ENCODE measurements at places on chromosomes 12 and 14.

GRCh38 chr14:34711796-34712712 lies 2.3 kb downstream of the CFL2 start:
- no peak overlapping the region for H3K27ac ChIP-seq
- H3K4me1 ChIP-seq: peaks cover 4% of the 10 kb centered on the region
- DNase-seq: no peak
- H3K27me3 ChIP-seq: peaks cover 5% of the 10 kb centered on the region
- H3K36me3 ChIP-seq: peaks cover 6% of the 10 kb centered on the region

GRCh38 chr12:92107621-92108131 lies 38.0 kb downstream of the BTG1 start:
- DNase-seq: no peak
- H3K27me3 ChIP-seq: no peaks in the 10 kb centered on the region
- no peaks in the 10 kb centered on the region for H3K4me1 ChIP-seq
- no peak overlapping the region for H3K4me3 ChIP-seq
- no peak overlapping the region for H3K27ac ChIP-seq
- no peaks in the 10 kb centered on the region for H3K36me3 ChIP-seq

DNA sequence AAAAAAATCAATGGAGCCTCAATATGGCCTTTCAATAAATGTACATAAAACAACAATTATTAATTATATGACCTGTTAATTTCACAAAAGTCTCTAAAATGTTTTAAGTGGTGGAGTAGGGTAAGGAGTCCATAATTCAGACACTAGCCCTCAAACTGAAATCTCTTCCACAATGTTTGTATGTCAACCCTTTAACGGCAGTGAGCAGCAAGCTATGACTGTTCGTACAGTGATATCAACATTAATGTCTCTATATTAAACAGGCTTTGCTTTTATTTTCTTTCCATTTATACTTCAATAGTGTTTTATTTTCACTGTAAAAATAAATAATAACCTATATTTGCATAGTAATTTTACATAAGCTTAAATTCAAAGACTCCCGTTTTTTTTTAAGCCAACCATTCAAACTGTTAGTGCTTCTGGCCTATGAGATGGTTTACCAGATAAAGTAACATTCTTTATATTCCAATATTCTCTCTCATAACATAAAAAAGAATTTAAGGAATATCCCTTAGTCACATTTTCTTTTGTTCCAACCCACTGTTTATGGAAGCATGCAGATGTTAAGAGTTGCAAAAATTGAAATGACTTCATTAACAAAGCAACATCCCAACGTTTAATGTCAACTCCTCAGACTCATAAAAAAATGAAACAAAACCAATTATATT lies 2.3 kb downstream of the CDK17 start:
- peak overlapping the region; percentile 97 for H3K4me3 ChIP-seq
- H3K36me3 ChIP-seq: no peaks in the 10 kb centered on the region
- peaks cover 5% of the 10 kb centered on the region for H3K4me1 ChIP-seq
- no peak for DNase-seq
- no peaks in the 10 kb centered on the region for H3K27me3 ChIP-seq

DNA sequence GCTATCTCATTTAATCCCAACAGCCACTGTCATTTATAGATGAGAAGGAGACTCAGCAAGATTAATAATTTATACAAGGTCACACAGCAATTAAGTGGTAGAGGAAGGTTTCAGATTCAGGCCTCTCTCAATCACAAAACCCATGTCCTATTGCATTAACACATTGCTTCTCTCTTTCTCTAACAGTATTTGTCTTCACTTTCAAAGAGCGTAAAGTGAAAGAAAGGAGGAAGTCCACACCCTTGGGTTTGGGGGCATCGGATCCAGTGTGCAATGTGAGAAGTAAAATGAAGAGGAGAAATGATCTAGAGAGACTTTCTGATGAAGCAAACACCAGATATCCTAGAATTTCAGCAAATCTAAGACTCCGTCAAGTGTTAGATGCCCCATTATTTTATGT lies 7.0 kb upstream of the VRK1 start:
- H3K27ac ChIP-seq: no peak overlapping the region
- no peaks in the 10 kb centered on the region for H3K4me1 ChIP-seq
- DNase-seq: no peak
- peaks cover 14% of the 10 kb centered on the region for H3K27me3 ChIP-seq

GRCh38 chr14:100423317-100424010 lies 100.3 kb downstream of the SLC25A47 start:
- H3K4me1 ChIP-seq: no peaks in the 10 kb centered on the region
- no peak overlapping the region for H3K4me3 ChIP-seq
- H3K27ac ChIP-seq: no peak overlapping the region
- H3K36me3 ChIP-seq: no peaks in the 10 kb centered on the region

GRCh38 chr12:34603382-34604035 lies 581.2 kb downstream of the ALG10 start:
- H3K4me1 ChIP-seq: no peaks in the 10 kb centered on the region
- no peaks in the 10 kb centered on the region for H3K27me3 ChIP-seq
- DNase-seq: no peak
- no peak overlapping the region for H3K4me3 ChIP-seq
- H3K27ac ChIP-seq: no peak overlapping the region

GRCh38 chr14:61811882-61812346 lies 49.7 kb downstream of the SNAPC1 start:
- no peak overlapping the region for H3K27ac ChIP-seq
- no peak overlapping the region for H3K4me3 ChIP-seq
- H3K4me1 ChIP-seq: no peaks in the 10 kb centered on the region

- no peak for DNase-seq
- H3K36me3 ChIP-seq: no peaks in the 10 kb centered on the region
- no peaks in the 10 kb centered on the region for H3K4me1 ChIP-seq
- H3K27ac ChIP-seq: no peak overlapping the region
- no peak overlapping the region for H3K4me3 ChIP-seq
These were observed 53.2 kb upstream of the PKP2 start for GRCh38 chr12:32949815-32950214.

- peaks cover 47% of the 10 kb centered on the region for H3K36me3 ChIP-seq
- H3K4me3 ChIP-seq: no peak overlapping the region
- peaks cover 39% of the 10 kb centered on the region for H3K27me3 ChIP-seq
- H3K27ac ChIP-seq: no peak overlapping the region
- DNase-seq: peak; percentile 82
These were observed 3.4 kb upstream of the NXPH4 start for GRCh38 chr12:57213058-57213715.

GRCh38 chr12:1634590-1635191 lies 5.7 kb downstream of the WNT5B start:
- no peak overlapping the region for H3K27ac ChIP-seq
- H3K4me1 ChIP-seq: peaks cover 40% of the 10 kb centered on the region
- no peak overlapping the region for H3K4me3 ChIP-seq
- H3K27me3 ChIP-seq: peaks cover 7% of the 10 kb centered on the region

- H3K4me3 ChIP-seq: no peak overlapping the region
- no peaks in the 10 kb centered on the region for H3K4me1 ChIP-seq
- H3K27me3 ChIP-seq: no peaks in the 10 kb centered on the region
- H3K27ac ChIP-seq: no peak overlapping the region
- no peaks in the 10 kb centered on the region for H3K36me3 ChIP-seq
These were observed 170.3 kb downstream of the CEP128 start for GRCh38 chr14:80771201-80771600.

DNA sequence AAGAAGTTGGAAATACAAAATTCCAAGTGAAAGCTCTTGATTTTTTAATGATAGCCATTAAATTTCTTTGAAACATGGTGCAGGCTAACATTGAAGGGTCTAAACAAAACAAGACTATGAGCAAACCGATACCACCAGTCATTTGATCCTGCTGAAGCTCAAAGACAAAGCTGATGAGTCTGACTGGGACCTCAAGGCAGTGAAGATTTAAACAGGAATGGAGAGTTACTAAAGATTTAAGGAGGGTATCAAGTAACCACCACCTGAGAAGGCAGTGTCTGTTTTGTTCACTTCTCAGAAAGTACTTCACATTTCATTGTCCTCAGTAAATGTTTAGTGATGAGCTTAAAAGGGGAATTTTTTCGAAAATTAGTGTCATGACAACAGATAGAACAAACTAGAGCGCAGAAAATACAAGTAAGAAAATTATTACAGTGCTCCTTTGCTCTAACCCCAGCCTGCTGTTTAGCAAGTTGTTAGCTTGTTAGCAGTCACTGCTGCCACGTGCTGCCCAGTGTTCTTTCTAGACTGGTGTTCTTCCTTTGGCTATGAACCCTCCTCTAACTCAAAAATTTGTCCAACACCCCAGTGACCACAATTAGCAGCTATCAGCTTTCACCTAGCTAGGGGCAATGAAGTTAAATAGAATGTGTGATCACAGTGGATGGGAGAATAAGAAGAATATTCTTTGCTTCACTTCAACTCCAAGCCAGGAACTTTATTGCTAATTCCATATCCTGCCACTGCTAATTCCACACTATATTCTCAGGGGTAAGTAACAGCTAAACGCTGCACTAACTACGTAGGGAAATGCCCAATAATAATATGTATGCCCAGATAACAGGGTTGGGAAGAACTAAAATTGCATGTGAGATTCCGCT lies 41.1 kb downstream of the YAF2 start:
- no peak for DNase-seq
- H3K4me3 ChIP-seq: no peak overlapping the region
- H3K4me1 ChIP-seq: no peaks in the 10 kb centered on the region
- H3K27ac ChIP-seq: no peak overlapping the region
